ENCODE measurements at places on chromosomes 7 and 10.
A peak's percentile ranks its signal among the peaks of the same experiment; 100 is the strongest.

DNA sequence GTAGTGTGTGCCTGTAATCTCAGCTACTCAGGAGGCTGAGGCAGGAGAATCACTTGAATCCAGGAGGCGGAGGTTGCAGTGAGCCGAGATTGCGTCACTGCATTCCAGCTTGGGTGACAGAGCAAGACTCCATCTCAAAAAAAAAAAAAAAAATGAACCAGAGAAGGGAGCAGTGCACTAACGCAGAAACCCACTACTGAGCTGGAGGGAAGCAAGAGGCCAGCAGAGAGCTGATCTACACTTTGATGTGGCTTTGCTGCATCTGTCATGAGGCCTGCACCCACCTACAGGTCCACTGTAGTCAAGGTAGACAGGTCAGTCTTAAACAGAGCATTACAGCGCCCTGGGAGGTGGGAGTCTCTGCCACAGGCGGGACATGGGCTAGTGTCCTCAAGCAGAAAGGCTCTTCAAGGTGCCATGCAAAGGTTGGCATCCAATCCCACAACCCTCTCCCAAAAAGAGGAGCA is 30.0 kb downstream of the MAT1A start:
- DNase-seq: no peak

DNA sequence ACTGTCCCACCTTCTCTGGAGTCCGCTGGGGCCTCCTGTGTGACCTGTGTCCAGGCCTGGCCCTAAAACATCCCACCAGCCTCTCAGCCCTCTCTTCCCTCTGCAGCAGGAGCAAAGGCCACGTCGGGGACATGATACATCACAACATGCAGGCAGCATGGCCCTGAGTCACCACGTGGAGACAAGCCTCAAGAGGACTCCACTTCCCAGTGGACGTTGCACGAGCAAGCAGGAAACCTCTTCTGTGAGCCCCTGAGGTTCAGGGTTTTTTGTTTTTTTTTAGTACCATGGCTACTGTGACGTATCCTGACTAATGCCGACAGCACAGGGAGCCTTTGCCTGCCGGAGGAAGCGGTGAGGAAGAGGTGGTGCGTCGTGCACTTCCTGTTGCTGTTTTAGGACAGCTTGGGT is 165.9 kb downstream of the DNAJB6 start:
- peak; percentile 28 for DNase-seq

GRCh38 chr10:132616170-132616995 is 78.8 kb downstream of the INPP5A start:
- no peak for DNase-seq

DNA sequence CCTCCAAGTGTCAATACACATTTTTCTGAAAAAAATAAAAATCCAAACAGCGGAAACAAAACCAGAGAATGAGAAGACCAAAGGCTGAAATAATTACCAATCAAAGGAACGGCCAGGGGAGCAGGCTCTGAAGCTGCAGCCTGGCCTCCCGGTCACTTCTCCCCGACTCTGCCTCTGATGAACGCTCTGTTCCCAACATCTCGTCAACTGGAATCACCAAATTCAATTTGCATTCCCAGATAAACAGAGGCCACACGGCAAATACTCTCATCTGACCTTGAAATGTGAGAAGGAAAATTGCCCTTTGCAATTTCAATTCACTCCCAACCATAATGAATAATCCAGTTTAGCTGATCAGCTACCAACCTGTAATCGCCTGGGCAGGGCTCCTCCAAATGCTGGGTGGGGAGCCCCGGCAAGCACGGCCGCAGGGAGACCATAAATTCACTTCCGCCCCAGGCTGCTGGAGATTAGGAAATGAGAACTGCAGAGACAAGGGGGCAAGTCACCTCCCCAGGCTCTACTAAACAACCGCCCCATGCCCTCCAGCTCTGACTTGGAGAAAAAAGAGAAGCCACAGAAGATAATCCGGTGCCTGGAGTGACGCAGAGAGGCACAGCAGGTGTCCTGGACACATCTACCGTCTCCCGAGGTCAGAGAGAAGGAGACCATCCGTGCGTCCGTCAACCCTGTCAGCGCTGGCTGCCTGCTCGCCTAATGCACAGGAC is 153.2 kb downstream of the MAD1L1 start:
- DNase-seq: no peak

- DNase-seq: no peak
Observed at GRCh38 chr7:132456418-132456817, 119.9 kb downstream of the PLXNA4 start.

DNA sequence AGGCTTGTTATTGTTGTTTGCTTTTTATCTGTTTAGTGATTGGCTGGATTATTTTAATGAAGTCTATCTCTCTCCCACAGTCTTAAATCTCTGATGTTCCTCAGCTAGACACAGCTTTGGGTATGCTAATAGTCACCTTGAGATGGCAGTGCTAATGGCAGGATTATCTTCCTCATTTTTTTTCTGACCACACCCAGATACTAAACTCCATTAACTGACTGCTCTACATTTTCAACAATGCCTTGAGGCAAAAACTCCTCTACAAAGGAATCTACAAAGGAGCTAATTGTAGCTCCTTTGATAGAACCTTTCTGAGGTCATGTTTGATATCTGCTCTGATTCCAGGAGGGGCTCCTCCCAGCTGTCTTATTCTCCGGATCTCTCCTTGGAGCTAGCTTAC is 122.6 kb downstream of the HBP1 start:
- DNase-seq: peak; percentile 4

- peak; percentile 80 for DNase-seq
Observed at GRCh38 chr10:90193240-90193985, 492.0 kb downstream of the KIF20B start.

GRCh38 chr7:8384901-8385300 is 48.5 kb upstream of the NXPH1 start:
- DNase-seq: no peak

DNA sequence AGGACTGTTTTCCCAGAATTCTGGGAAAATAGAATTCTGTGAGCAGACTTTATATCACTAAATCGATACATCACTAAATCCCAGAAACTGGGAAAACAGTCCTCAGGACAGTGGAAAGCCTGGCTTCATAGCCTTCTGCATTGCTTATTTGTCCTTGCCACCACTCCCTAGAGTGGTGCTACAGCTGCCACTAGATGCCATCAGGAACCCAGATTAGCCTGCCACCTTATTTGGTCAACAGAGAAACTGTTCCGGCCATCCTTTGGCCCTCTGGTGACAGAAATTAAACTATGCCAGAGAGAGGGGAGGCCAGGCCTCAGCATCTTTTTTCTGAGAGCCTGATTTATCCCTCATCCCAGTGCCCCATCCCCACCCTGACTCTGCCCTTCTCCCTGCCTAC is 19.6 kb upstream of the NFKB2 start:
- no peak for DNase-seq

GRCh38 chr10:126331101-126331500 is 57.2 kb downstream of the ADAM12 start:
- DNase-seq: peak; percentile 6

DNA sequence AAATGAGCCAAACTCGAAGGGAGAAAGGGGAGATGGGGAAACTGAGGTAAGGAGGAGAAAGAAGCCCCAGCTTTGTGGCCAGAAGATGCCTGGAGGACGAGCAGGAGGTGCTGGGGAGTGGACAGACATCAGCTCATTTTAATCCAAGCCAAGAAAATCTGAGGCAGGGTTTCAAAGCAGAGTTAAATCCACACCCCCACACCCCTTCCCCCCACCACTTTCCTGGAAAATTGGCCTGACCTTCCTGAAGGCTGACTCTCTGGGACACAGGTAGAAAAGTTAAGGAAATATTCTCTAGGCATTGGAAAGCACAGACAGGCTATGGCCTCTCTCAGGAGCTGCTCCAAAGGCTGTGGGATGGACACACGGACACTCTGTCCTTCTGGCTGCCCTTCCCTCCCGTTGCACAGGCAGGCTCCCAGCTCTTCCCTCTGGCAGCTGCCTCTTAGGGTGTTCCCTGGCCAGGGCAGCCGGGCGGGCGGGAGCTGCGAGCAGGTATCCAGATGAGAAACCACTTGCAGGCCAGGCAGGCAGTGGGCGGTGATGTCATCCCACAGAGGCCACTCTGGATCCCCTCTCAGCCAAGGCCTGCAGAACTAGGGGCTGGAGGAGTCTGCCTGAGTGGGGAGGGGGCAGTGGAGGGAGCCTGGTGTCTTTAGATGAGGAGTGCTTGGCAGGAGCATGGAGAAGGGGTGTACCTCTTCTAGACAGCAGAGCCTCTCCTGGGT is 171.8 kb downstream of the NEURL1 start:
- DNase-seq: no peak

DNA sequence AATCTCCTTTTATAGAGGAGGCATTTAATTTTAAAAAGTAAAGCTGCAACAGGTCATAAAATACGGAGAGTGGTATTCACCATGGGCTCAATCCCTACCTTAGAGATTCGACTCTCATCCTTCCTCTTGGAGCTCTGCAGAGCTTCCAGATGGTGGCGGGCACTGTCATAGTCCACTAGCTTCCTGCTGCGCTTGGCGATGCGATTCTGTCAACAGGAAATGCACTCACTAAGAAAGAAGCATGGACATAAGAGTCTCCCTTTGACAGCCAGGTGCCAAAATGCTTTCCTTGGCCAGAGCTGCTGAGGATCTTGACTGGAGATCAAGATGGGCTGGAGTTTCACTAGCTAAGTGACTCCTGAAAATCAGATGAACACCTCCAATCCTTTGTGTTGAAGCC is 154.4 kb downstream of the AMPH start:
- DNase-seq: no peak

- no peak for DNase-seq
Observed at GRCh38 chr10:106802949-106803348, 361.6 kb downstream of the SORCS1 start.

- no peak for DNase-seq
Observed at GRCh38 chr7:94658826-94659225, 2.9 kb upstream of the SGCE start.

DNA sequence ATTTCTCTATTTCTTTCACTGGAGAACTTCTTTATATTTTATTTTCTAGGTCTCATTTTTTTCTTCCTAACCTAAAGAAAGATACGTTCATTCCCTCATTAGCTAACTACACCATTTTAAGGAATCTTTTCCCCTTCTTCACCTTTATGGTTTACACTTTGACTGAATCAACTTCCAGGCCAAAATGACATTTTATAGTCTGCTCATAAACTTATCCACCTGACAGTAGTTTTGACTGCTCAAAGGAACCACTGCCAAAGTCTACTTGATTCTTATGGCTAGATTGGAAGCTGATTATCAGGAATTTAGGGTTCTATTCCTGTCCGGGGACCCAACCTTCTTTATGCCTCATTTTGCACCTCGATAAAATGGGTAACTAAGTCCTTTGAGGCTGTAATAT is 73.0 kb upstream of the FOXP2 start:
- DNase-seq: no peak

DNA sequence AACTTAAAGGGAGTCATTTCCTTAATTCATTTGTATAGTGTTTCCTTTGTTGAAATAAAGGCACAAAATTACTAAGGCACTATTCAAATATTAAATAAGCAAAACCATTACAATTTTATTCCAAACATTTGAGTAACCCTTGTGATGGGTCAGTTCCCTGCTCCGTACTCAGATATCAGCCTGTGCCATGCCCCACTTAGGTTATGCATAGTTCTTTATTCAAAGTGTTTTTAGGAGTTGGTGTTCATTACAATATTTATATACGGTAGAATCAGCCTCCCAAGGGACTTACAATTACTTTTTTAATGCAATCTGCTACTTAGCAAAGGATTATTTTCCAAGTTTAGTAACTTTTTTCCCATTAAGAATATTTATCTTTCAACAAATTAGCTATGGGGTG is 119.3 kb upstream of the SEMA3D start:
- DNase-seq: no peak

DNA sequence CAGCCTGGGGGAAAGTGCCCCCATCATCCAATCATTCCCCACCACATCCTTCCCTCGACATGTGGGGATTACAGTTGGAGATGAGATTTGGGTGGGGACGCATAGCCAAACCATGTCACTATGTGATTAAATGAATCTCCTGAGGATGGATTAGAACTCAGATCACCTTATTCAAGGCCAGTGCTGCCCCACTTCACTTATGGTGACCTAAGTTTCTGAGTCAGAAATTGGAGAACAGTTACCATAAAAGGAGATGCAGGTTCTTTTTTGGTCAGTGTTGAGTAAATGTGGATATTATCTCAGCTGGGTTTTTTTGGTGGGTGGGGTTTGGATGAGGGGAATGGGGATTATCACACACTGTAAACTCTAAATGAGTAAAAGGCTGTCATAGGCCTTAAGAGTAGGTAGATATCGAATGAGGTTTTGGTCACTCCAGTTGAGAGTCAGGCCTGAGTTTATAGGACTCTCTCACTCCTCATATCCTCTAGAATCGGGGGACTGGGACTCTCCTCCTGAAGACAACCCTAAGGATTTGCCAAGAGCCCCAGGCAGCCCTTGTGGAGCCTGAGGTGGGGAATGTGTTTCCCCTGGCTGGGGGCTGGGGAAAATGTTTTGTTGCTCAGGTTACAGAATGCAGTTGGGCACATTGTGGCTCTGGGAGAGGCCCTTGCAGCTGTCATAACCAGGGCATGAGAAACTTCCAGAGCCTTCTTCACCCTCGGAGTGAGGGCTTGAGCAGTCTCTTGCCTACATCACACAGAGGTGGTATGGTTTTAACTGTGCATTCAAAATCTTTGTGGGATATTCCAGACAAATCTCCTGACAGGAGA is 213.0 kb downstream of the BAMBI start:
- DNase-seq: no peak

DNA sequence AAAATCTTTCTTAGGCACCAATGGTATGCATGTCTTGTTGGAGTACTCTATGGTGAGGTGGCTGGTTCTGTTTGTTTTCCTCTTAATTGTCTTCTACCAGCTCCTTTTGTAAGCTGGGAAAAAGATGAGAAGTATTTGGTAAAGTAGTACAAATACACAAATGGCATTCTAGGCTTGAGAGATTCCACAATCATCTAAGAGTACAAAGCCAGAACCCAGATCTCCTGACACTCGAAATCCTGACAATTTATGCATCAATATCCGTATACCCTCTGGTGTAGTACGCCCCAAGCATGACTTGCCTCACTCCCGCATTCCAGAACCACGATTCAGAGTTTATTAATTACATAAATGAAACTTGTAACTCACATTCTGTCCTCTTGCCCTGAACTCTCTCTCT is 43.5 kb downstream of the CDCA7L start:
- DNase-seq: peak; percentile 74

DNA sequence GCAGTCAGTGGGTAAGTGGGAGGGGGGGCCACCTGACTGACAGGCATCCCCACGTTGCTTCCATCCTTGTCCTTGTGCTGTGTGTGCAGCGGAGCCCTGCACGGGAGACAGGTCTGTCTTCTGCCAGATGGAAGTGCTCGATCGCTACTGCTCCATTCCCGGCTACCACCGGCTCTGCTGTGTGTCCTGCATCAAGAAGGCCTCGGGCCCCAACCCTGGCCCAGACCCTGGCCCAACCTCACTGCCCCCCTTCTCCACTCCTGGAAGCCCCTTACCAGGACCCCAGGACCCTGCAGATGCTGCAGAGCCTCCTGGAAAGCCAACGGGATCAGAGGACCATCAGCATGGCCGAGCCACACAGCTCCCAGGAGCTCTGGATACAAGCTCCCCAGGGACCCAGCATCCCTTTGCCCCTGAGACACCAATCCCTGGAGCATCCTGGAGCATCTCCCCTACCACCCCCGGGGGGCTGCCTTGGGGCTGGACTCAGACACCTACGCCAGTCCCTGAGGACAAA is 24.8 kb downstream of the TBATA start:
- no peak for DNase-seq
